ENCODE measurements at places on chromosomes 1 and 21. TPM values are rescaled to one million over a fixed set of nuclear protein-coding genes. Genes with fewer than 3 reads are reported as not detected.

The TYW3 gene
- 15.4 TPM for total RNA-seq

The ADGRL2 gene
- total RNA-seq: 8.7 TPM

The NOS1AP gene
- 0.39 TPM for total RNA-seq

The ATAD3C gene
- total RNA-seq: not detected

The KRTAP19-1 gene
- not detected for total RNA-seq

The TAS1R3 gene
- 0.12 TPM for total RNA-seq

The IFNLR1 gene
- 1.2 TPM for total RNA-seq

The ETV3L gene
- total RNA-seq: not detected

The MAP3K21 gene
- 11.3 TPM for total RNA-seq

The CLDN19 gene
- not detected for total RNA-seq
